Aorta (tissue), 5 donors: ENCODE measurements at places on chromosomes 11 and 22. TPM values are rescaled to one million over a fixed set of nuclear protein-coding genes. Genes with fewer than 3 reads are reported as not detected.

DNA sequence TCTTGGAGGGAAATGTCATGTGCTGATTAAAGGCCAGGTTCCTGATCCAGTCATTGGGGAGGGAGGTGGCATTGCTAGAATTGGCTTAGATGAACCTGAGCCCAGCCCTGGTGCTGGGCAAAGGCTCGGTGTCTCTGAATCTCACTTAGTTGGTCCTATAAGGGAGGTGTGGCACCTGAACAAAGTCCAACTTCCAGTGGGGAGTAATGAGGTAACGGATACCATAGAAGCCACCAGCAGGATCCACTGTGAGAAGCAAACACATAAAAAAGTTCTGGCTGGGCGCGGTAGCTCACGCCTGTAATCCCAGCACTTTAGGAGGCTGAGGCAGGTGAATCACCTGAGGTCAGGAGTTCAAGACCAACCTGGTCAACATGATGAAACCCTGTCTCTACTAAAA lies 26.6 kb downstream of the PRDM11 start:
- no peak for DNase-seq
- no peak overlapping the region for H3K27ac ChIP-seq
- H3K36me3 ChIP-seq, result no peaks in the 10 kb centered on the region
- no peak overlapping the region for H3K4me3 ChIP-seq
- no peaks in the 10 kb centered on the region for H3K27me3 ChIP-seq

GRCh38 chr22:39471381-39472141 lies 14.7 kb downstream of the MGAT3 start:
- H3K4me3 ChIP-seq, result no peak overlapping the region
- no peak for DNase-seq
- no peaks in the 10 kb centered on the region for H3K27me3 ChIP-seq
- H3K27ac ChIP-seq, result no peak overlapping the region

- no peak for DNase-seq
- H3K27me3 ChIP-seq, result no peaks in the 10 kb centered on the region
- no peak overlapping the region for H3K27ac ChIP-seq
- no peaks in the 10 kb centered on the region for H3K36me3 ChIP-seq
- no peak overlapping the region for H3K4me3 ChIP-seq
- no peaks in the 10 kb centered on the region for H3K4me1 ChIP-seq
Observed at GRCh38 chr11:22466809-22467208, 128.6 kb downstream of the SLC17A6 start.

The ZFP91 gene
- 57.1 TPM for total RNA-seq

The HINFP gene
- 14.3 TPM for total RNA-seq

The CRYBB2 gene
- total RNA-seq, result not detected
